Hypothalamus (tissue), 51 donors: ENCODE measurements at places on chromosomes 13 and 19.

DNA sequence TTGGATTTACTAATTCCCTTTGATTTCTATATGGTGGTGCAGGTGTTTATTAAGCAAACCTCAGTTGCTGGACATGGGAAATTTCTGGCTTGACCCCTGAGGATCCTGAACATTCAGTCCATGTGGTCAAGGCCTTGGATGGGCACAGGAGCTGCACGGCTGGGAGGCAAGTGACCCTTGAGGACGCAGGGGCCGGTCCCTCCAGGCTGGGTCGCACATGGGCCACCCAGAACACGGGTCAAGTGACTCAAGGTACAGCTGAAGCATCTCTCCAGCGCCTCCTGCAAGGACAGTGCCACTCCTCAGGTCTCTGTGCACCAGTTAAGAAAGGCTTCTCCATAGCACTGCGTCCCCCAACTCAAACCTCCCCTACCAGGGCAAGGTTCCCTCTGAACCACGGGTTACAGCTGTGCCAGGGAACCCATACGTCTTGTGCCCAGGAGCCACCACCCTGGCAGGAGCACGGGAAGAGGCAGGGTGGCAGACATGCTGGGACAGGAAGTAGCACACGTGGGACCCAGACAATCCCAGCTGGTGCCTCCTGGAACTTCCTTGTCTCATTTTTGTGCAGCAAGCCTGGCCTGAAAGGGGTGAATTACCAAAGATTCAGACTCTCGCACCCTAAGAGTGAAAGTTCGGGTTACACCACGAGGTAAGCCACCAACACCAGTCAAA is 93.1 kb downstream of the SPACA7 start:
- DNase-seq = no peak

GRCh38 chr19:31733591-31733990 is 384.4 kb upstream of the TSHZ3 start:
- no peak for DNase-seq

GRCh38 chr19:35645680-35646511 is 2.2 kb upstream of the COX6B1 start:
- DNase-seq = no peak

- DNase-seq = peak; percentile 64
Observed at GRCh38 chr13:80338781-80339562, 2.0 kb downstream of the SPRY2 start.
